Central memory CD8-positive, alpha-beta T cell (primary cell): ENCODE measurements at places on chromosomes 5 and 9.

DNA sequence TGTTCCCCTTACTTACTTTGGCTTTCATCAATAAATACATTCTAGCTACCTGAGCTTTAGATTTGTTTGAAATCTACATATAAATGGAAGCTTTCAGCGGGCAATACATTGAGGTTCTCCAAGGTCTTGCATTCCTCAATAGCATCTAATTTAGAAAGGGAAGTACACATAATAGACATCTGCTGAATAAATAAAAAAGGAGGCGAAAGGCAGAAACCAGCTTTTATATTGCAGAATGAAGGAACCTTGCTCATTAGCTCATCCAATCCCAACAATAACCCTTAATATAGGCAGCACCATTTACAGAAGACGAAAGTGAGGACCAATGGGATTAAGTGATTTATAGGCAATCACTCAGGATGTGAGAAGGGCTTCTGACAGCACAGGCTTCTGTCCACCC lies 147.5 kb downstream of the MPDZ start:
- DNase-seq: no peak

DNA sequence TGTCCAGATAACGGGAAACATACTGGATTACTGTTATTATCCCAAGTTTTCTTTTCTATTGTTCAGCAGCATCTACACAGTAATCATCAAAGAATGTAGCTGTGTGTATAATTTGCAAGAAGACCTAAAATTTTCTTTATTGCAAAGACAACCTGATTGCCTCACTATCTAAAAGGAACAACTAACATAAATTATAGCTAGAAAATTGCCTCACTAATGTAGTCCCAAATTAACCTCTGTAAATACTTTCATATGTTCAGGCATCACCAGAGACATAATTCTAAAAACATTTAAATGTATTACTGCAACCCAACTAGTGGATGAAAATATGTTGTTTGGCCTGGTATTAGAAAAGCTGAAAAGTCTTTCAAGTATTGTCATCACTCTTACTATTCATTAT lies 275.4 kb downstream of the CDH12 start:
- DNase-seq: no peak

- no peak for DNase-seq
Observed at GRCh38 chr9:10204276-10204675, 408.5 kb downstream of the PTPRD start.

DNA sequence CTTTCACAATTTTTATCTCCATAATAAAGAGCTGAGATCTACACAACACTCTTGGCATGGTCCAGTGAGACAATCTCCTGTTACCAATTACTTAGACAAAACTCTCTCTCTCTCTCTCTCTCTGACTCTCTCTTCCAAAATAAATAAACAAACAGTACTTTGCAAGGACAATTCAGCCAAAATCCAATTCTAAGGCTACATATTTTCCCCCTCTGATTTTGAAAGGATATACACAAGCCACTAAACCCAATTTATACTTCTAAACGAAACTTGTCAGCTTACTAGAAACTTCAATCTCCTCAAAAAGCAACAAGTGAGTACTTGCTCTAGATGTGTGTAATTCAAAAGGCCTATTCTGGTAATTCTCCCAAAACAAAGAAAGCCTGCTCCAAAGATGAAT lies 26.3 kb upstream of the TNPO1 start:
- DNase-seq: no peak

GRCh38 chr5:139740138-139740991 lies 55.2 kb upstream of the PSD2 start:
- DNase-seq: no peak

- no peak for DNase-seq
Observed at GRCh38 chr5:6722015-6722414, 8.8 kb downstream of the TENT4A start.

- DNase-seq: no peak
Observed at GRCh38 chr9:131100445-131100844, 4.1 kb downstream of the AIF1L start.

- no peak for DNase-seq
Observed at GRCh38 chr9:17742067-17742466, 163.2 kb downstream of the SH3GL2 start.

DNA sequence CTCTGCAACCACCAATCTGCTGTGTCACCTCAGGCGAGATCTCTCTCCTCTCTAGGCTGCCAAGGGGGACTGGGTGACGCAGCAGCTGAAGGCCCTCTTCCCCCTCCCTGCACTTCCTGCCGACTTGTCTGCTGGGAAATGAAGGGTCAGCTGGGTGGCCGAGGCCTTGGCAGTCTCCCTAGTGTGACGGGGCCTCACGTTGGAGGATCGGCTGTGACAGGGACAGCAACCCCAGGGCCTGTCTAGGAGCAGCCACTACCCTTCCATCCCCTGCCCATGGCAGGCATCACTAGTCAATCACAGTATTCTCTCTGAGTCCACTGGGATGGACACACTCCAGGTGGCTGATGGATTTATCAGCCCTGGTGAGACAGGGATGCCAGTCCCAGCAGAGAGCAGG lies 107.3 kb upstream of the SARDH start:
- DNase-seq: no peak

GRCh38 chr5:51414516-51414915 lies 31.3 kb downstream of the ISL1 start:
- no peak for DNase-seq

GRCh38 chr5:63128018-63128417 lies 549.4 kb downstream of the LRRC70 start:
- no peak for DNase-seq

GRCh38 chr9:842635-843426 lies 1.3 kb downstream of the DMRT1 start:
- DNase-seq: no peak

DNA sequence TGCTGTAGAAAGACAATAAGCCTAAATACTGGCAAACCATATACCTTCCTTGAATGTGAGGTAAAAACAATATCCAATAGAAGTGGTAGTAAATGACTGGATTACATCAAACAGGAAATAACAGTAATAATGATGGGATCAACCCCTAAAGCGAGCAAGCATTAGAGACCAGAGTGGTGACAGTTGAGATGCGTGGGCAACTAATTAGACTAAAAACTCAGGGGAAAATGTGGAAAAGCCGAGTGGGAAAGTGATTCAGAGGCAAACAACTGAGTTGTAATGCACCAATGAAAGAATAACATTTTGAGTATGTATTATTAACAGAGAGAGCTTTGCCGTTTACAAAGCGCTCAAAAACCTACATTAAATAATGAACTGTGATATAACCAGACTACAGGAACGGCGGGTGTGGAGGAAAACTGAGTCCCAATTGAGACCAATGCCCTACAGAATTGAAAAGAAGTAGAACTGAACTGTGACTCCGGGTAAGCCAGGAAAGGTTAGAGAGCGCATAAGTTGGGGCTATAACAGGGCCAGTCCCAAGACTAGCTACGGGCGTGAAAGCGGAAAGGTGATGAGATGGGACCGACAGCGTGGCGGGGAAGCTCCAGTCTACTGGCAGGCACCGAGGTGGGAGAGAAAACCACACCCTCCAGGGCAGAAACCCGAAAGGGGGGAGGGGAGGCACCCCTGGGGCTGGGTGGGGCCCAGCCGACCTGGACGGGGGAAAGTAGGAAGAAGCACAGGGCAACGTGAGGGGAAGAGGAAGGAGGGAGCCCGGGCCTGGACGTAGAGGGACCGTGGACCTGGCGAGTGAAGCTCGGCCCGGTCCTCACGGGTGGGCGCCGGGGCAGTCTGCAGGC lies 592 bp downstream of the UBAP2 start:
- peak; percentile 20 for DNase-seq

DNA sequence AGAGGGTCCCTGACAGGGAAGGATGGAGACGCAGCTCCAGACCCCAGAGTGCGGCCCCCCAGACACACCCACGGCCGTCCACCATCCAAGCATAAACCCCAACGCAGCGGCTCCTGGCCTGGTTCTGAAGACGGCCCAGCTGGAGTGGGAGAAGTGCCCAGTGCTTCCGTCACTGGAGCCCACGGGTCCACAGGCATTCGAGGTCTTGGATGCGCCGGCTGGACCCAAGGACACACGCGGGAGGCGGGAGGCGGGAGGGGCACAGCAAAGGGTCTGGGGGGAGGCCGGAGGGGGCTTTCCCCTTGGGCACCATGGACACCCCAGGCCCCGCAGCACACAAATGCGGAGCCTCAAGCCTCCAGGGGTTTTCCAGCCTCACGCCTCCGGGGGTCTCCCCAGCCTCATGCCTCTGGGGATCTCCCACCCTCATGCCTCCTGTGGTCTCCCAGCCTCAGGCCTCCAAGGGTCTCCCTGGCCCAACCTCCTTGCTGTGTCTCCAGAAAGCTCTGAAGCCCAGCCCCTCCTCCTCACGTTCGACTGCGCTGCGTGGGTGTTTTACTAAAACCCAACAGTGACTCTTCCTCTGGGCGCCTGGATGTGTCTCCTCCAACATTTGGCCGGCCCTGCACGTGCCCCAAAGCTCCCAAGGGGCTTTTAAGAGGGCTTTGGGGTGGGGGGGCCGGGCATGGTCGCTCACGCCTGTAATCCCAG lies 15.2 kb downstream of the EXD3 start:
- no peak for DNase-seq

- no peak for DNase-seq
Observed at GRCh38 chr5:118883362-118883761, 105.0 kb downstream of the DTWD2 start.

- no peak for DNase-seq
Observed at GRCh38 chr5:172583931-172584511, 57.0 kb upstream of the NEURL1B start.

- DNase-seq: no peak
Observed at GRCh38 chr5:150075233-150075632, 11.1 kb downstream of the CSF1R start.

- DNase-seq: no peak
Observed at GRCh38 chr9:396396-396795, 181.7 kb downstream of the DOCK8 start.

GRCh38 chr9:96217294-96217707 lies 84.7 kb downstream of the HSD17B3 start:
- no peak for DNase-seq

- DNase-seq: no peak
Observed at GRCh38 chr9:126459126-126459525, 132.5 kb downstream of the MVB12B start.
